CD8-positive, alpha-beta memory T cell (primary cell): ENCODE measurements at places on chromosomes 3 and 15. TPM values are rescaled to one million over a fixed set of nuclear protein-coding genes. Genes with fewer than 3 reads are reported as not detected.

DNA sequence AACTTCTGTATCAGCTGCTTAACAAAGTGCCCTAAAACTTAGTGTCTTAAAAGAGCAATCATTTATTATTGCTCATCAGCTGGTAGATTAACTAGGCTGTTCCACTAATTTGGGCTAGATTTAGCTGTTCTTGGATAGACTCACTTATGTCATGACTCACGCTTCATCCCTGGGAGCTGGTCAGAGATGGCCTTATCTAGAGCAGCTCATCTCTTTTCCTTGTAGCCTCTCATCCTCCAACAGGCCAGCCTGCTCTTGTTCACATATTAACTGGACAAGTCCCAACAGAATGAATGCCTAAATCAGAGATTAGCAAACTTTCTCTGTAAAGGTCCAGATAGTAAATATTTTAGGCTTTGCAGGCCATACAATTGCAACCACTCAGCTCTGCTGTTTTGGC, 66.9 kb upstream of the PLAAT1 start:
- no peak for DNase-seq

DNA sequence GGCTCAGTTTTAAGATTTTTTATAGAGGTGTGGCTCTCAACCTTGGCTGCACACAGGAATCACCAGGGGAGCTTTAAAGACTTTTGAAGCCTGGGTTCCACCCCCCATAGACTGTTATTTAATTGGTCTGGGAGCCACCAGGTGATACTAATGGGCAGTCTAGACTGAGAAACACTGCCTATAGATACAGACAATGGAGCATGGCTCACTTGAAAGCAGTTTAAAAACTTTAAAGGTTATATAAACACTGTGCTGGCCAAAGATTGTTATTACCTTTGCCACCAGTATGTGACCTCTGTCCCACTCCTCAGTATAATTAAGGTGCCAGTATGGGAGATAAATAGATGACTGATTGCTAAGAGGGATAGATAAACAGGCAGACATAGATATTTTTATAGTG, 3.8 kb downstream of the GOLIM4 start:
- DNase-seq, result no peak

GRCh38 chr15:31135523-31135922, 34.0 kb upstream of the TRPM1 start:
- no peak for DNase-seq

DNA sequence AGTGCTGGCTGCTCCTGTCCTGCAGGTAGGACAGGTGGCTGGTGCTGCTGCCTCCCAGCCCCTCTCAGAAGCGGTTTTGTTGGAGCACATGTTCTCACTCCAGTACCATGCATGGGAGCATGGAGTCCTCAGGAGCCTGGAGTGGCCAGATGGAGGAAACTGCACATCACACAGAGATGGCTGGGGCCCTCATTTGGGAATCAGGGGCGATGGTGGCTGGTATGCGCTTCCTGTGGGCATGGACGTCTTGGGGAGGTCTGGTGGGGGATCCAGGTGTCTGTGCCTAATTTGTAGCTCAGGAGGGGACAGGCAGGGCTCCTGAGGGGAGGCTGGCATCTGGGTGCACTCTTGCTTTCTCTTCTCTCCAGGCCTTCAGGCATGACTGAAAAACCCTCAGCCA, 168.2 kb downstream of the KLF13 start:
- no peak for DNase-seq

- no peak for DNase-seq
Observed at GRCh38 chr3:159263750-159264553, 462.1 kb downstream of the MFSD1 start.

Gene HIGD1A
- total RNA-seq, result 89.3 TPM

GRCh38 chr15:51907136-51907862, 64.3 kb downstream of the LEO1 start:
- DNase-seq, result no peak

- DNase-seq, result no peak
Observed at GRCh38 chr3:162998205-162998604, 1501.6 kb downstream of the OTOL1 start.

DNA sequence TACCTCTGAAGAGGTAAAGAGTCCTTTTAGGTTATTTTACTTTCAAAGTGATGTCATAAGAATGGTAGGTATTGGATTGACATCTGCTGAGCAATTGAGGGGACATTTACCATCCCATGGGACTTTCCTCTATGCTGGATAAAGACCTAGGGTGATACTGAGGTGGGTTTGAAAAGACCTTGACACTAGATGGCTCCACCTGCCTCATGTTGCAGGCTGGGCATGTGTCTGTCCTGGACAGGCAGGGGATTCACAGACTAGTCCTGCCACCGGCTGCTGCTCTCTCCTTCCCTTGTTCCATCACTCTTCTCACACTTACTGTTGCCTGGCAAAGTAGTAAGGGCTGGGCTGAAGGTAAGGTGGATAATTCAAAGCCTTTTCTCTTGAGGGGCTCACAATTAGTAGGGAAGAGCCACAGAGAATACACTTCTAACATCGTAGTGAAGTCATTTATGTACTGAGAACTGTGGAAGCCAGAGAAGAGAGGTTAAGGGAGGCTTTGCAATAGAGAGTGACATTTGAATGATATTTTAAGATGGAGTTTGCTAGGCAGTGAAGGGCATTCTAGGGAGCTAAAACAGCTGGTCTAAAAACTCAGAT, 27.7 kb downstream of the TRAK1 start:
- no peak for DNase-seq

DNA sequence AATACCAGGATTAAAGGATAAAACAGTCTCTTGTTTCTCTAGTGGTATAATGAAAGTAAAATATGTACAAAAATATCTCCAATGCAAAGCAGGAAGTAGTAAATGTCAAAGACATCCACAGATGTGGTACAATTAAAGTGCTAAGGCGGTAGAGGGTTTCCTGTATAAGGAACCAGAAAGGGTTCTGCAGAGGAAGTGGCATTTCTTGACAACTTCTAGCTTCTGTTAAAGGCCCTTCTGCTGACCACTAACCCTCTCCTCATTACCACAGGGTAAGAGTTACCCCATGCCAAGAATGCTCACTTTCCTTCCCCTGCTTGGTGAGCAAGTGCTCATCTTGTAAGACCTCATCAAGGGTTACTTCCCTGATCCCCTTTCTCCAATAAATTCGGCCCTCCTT, 883.6 kb upstream of the NR2F2 start:
- no peak for DNase-seq

Gene EPHB1
- not detected for total RNA-seq

GRCh38 chr15:85527895-85528294, 147.5 kb downstream of the AKAP13 start:
- DNase-seq, result no peak

DNA sequence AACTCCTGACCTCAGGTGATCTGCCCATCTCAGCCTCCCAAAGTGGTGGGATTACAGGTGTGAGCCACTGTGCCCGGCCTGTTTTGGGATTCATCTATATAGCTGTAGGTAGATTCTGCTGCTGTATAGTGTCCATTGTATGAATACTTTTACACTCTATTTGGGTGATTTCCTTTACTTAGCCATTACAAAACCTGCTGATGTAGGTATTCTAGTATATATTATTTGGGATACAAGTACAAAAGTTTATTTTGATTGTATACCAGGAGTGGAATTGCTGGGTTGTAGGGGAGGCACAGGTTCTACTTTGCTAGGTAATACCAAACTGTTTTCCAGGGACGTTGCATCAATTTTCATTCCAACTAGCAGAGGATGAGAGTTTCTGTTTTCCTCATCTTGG, 9.5 kb upstream of the OXSR1 start:
- no peak for DNase-seq

DNA sequence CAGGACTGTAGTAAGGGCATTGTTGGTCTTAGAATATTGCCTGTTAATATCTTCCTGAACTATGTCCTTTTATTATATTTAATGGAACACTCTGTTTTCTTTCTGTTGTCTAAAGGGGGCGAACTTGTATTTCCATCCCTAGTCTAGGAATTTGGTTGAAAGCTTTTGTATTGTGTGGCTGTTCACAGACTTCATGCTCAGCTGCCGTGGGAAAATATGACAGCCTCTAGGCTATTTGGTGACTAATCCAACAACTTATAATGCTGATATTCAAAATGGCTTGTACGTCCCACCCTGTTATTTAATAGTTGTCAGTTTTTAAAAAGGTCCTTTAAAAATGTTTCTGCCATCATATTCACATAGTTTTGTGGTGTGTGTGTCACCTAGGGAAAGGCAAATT, 202.6 kb downstream of the KLHL25 start:
- DNase-seq, result no peak

DNA sequence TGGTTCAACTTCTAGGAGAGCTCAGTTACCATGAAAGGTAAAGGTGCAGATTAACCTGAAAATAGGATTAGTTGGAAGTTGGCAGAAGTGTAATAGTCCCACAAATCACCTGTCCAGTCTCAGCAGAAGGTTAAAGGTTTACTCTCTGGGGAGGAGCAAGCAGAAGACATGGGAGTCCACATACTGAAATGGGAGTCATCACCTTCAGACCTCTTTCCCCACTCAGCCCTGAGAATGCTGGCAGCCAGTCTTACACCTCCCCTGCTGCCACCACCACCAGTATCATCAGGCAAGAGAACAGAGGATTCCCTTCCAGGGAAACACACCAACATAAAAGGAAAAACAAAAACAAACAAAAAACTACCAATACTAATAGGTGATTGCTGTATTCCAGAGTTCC, 13.8 kb upstream of the PLA2G4D start:
- no peak for DNase-seq

GRCh38 chr3:178629430-178630178, 93.4 kb downstream of the KCNMB2 start:
- DNase-seq, result no peak

- no peak for DNase-seq
Observed at GRCh38 chr3:189297932-189298331, 126.2 kb downstream of the TPRG1 start.

Gene ZNF660
- total RNA-seq, result 0.53 TPM

Gene LMAN1L
- 0.27 TPM for total RNA-seq

- no peak for DNase-seq
Observed at GRCh38 chr3:74074700-74075099, 450.0 kb upstream of the PDZRN3 start.

GRCh38 chr3:27607370-27607769, 114.8 kb downstream of the EOMES start:
- no peak for DNase-seq

Gene SNX33
- total RNA-seq, result 3.1 TPM

Gene RBM15B
- total RNA-seq, result 47.8 TPM

- no peak for DNase-seq
Observed at GRCh38 chr15:29260896-29261295, 8.7 kb downstream of the NSMCE3 start.

GRCh38 chr3:82505079-82505756, 743.8 kb upstream of the GBE1 start:
- no peak for DNase-seq

- no peak for DNase-seq
Observed at GRCh38 chr3:32323604-32324003, 68.0 kb upstream of the CMTM7 start.

- no peak for DNase-seq
Observed at GRCh38 chr3:44019736-44020135, 221.9 kb upstream of the TOPAZ1 start.

DNA sequence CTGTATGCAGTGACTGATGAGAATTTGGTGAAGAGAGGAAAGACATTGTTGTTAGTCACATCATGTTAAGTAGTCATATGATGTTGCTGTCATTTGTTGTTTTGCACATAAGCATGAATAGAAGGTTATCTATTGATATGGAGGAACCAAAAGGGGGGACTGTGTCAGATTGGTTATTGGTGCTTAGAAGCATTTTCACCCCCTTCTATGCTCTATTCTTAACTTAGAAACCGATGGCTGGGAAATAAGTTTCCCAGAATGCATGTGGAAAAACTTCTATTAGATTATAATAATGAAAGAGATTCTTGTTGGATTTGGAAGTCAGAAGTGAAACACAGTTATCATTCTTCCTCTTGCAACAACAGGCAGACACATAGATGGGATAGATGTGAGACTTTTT, 33.2 kb upstream of the CADM2 start:
- no peak for DNase-seq
